Stimulated activated CD4-positive, alpha-beta T cell treated with anti-CD3 and anti-CD28 coated beads, Interleukin-4, amount 100 ng/mL, for 4 hours (primary cell): ENCODE measurements at places on chromosomes 12 and 14.

DNA sequence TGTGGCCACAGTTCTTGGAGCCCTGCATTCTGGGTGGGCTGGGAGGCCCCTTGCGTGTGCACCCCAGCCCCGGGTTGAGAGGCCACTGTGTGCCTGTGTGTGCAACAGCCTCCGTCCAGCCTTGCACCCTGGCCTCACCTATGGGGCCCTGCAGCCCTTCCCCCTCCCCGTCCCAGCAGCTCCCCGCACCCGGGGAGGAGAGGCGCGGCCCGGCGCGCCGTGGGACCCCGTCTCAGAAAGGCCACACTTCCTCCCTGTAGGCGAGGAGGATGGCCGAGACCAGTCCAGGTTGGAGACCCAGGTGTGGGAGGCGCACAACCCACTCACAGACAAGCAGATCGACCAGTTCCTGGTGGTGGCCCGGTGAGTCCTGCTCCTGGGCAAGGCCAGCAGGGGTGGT lies 16.6 kb upstream of the CRIP2 start:
- no peak for DNase-seq

GRCh38 chr12:92295523-92295922 lies 149.9 kb upstream of the BTG1 start:
- no peak for DNase-seq

DNA sequence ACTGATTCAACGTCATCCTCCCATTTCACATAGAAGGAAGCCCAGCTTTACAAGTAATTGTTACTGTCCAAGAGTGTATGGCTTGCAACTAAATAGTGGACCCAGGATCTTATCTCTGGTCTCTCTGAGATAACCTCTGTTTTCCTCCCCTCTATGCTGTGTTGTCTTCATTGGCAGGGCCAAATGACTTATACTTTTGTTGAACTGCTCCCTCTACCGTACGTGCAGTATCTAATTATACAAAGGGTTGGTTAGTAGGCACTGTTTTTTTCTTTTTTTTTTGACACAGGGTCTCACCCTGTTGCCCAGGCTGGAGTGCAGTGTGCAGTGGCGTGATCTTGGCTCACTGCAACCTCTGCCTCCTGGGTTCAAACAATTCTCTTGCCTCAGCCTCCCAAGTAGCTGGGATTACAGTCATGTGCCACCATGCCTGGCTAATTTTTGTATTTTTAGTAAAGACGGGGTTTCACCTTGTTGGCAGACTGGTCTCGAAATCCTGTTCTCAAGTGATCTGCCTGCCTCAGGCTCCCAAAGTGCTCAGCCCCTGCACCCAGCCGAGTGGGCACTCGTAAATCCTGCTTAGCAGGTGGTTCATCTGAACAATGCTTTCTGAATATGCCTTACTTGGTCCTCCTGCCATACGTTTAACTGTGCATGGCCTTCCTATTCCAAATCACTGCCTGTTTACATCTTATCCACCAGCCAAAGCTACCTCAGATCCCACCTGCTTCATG lies 162.1 kb downstream of the ADCK1 start:
- DNase-seq, result no peak

DNA sequence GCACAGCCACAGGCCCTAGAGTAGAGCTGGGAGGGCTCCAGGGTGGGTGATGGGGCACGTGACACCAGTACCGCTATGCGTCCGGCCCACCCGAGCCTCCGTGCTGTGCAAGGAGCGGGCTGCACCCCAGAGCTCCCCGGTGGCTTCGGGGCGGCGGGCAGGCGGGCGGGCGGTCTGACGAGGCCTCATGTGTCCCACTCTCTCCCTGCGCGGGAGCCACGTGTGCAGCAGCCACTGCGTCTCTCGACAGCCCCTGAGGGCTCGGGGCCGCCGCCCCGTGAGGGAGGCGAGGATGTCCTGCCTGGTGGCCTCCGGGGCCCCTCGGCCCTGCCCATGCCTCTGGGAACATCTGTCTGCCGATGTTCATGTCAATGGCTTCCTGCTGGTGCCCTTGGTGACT lies 51.2 kb upstream of the FBRSL1 start:
- no peak for DNase-seq

GRCh38 chr14:21543521-21543960 lies 17.4 kb upstream of the SALL2 start:
- no peak for DNase-seq

DNA sequence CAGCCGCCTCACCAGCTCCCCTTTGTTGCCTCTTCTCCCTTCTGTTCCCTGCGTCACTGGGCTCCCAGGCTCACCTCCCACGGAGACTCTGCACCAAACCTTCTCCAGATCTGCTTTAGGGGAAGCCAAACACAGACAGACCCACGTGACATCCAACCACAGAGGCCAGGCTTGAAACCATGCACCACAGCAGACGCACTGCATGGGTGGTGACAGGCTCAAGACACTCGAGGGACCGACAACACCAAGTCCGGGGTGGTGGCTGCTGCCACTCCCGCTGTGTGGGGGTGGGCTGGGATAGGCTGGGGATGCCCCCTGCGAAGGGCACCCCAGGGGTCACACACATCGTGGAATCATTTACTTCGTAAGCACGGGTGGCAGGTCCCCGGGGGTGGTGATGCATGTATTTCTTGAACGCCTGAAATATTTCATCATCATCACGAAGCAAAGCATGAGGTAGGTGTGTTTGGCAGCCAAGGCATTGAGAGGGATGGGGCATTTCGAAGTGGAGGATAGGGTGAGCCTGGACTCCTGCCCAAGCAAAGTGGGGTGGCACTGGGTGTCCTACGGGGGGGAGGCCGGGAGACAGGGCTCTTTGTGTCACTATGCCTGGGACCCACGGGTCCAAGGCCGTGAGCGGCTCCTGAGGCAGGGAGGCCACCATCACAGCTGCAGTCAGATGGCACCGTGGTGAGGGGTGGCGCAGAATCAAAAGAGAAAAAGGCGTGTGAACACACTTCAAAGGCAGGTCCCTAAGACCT lies 66.8 kb upstream of the RFLNA start:
- no peak for DNase-seq

DNA sequence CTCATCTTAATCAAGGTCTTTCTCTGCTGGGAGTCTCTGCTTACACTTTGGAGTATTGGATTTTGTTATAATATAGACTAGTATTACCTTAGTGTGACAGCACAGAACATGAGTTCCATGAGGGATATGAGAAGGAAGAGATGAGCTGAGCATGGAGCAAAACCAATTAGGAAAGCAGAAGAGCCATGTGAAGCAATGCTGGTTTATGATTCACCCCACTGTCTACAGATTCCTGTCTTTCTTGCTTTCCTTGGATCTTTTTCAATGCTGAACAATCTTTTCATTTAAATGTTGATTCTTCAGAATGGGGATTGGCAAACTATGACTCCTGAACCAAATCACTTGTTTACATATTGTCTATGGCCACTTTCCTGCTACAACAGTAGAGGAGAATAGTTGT lies 70.4 kb upstream of the KITLG start:
- DNase-seq, result no peak

GRCh38 chr12:57846285-57846576 lies 298 bp downstream of the CTDSP2 start:
- no peak for DNase-seq
